ENCODE measurements at places on chromosomes 5 and 9.

DNA sequence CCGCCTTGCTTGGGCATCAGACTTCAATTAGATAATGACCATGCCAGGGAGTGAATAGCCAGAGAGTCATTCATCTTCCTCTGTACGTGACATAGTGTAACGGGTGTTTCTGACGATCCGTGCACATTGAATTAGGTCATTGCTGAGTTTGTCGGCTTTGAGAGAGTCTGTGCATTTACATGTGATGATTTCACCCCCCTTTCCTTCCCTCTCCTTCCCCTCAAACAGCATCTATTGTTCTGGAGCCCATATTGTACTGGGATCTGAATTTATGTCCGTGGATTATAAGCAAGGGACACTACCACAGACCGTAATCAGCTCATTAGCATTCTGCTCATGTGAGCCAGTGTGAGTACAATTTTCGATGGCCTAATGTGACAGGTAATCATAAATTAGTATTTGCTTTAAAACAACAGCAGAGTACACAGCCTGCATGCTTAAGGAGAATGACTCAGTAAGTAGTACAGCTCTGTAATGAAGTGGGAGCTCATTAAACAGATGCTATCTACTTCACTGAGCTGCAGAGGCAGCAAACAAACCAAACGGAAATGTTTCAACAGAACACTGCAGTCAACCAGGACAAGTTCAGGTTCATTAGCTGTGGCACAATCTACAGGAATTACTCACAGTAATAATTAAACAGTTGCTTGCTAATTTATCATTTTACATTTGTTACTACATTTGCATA, 302.1 kb downstream of the CSNK1G3 start:
- no peak for DNase-seq

- no peak for DNase-seq
These were observed 17.7 kb downstream of the MARVELD2 start for GRCh38 chr5:69432412-69433206.

DNA sequence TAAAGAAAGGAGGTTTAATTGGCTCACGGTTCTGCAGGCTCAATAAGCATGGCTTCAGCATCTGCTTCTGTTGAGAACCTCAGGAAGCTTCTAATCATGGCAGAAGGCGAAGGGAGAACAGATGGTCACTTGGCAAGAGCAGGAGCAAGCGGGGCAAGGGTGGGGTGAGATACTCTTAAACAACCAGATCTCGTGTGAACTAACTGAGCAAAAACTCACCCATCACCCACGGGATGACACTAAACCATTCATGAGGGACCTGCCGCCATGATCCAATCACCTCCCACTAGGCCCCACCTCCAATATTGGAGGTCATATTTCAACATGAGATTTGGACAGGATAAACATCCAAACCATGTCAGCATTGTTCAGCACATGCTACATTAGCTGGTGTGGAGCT, 89.1 kb upstream of the HAND1 start:
- DNase-seq = no peak

DNA sequence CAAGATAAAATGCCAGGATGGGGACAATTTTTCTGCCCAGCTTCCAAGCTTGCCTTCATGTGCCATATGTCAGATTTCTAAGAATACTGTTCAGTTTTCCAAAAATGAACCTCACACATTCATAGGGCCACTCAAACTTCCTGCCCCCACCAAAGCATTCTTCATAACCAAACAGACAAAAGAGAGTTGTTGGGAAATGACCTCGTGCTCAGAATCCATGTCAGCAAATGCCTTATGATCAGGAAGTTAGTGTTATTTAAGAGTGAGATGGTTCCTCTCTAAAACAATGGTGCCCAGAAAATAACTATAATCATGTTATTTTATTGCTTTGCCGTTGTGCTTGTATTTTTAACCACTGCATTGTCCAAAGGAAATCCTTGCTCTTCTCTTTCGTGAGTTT, 208.2 kb downstream of the ZNF608 start:
- DNase-seq = no peak

DNA sequence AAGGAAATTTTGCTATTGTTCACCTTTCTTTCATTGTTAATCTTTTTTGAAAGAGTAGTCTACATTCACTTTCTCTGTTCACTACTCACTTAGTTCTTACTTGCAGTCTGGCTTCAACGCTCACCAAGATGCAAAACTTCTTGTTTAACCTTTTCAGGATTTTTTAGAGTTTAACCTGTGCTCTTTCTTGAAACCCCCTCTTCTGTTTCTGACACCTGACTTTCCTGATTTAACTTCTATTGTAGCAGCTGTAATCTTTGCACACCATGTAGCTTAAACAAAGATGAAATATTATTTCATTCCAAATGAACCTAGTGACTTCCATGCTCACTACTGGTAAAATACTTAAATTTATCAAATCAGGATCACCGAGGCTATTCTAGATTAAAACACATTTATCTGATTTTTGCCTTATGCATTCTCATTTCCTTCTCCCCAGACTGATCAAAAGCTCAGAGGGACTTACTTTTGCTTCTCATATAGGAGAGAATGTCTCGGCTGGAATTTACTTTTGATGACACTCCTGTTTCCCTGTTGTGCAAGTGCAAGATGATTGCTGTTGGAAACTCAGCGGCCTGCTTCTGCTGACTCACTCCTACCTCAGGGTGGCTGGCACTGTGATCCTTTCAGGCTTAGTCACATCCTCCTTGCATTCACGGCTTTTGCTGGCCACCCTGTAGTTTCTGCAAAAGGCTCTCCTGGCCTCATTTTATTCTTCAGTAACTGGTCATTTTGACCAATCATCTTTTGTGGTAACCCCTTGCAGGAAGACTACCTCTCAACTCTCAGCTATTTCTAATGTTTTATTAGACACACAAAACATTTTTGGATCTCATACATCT, 109.3 kb upstream of the IFNE start:
- DNase-seq = peak; percentile 26

- no peak for DNase-seq
These were observed 181.1 kb downstream of the PTTG1 start for GRCh38 chr5:160602744-160603143.

GRCh38 chr9:69036309-69036708, 757 bp downstream of the FXN start:
- DNase-seq = peak; percentile 69

DNA sequence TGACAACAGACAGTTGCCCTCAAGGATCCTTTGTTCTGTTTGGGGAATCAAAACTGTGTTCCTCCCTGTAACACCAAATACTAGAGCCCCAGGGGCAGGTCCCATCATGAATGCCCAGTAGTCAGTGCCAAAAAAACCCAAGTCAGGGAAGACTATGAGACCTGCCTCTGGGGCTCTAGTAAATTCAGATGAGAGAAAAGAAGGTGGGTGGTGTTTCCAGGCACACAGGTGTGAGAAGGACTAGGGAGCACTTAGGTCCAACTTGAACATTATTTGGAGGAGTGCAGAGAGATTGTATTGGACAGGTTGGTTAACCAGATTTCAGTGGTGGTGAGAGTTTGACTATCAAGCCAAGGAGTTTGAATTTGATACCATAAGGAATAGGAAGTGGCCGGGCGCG, 52.0 kb downstream of the SLC22A5 start:
- no peak for DNase-seq

DNA sequence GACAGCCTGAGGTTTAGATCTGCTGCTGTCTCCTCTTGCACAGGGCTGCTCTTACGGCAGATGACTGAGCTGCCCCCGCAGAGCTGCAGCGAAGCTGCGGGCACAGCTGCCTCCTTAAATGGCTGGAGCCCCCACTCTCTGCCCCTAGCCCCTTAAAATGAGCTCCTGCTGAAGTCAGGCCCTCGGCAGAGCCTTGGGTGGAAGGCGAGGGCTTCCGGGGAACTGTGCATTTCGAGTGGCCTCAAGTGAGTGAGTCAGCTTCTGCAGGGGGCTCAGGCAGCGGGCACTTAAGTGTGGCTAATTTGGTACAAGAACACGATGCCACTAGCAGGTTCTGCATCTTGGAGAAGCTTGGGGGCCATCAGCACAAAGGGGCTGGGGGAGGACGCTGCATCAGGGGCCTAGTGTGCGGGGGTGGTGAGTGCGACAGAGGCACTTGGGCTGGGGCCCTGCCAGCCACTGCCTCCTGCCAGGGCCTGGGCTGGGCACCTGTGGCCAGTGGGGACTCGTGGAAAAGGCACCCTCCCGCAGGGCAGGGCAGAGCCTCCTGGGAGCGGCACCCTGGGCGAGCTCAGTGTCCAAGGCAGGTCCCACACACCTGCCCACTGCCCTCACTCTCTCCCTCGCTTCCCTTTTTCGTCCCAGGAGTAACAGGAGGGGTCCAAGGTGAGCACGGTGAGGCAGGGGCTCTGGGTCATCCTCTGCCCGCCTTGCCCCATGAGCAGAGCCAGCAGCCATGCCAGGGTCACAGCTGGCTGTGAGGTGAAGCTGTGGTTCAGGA, 28.8 kb upstream of the RNU6ATAC start:
- peak; percentile 26 for DNase-seq

- no peak for DNase-seq
These were observed 56.9 kb downstream of the MACIR start for GRCh38 chr5:103315455-103315854.

DNA sequence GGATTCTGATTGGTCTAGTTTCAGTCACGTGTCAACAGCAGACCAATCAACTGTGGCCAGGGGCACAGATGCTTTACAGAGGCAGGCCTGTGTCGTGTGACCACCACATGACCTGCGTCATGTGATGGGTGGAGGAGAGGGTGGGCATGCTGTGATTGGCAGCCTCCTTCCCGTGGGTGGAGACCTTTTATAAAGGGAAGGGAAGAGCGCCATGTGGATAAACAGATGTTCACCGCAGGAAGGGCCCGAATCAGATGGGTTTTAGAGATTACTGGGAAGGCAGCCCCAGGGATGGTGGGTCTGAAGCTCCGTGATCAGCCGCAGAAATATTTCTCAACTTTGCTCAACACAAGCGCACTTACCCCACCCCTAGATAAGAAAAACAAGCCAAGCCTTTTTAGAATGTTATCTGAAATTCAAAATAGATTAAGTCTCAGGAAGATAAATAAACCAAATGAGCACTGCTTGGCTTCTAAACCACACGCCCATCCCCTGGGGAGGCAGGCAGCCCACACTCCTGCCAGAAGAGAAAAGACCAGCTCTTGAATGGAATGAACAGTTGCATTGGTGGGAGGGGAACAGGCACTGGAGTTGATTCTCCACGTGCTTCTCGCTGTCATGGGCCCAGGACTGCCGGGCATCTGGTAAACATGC, 43.6 kb downstream of the ROPN1L start:
- DNase-seq = peak; percentile 85

GRCh38 chr9:78559449-78559885, 262.5 kb downstream of the PSAT1 start:
- DNase-seq = no peak

DNA sequence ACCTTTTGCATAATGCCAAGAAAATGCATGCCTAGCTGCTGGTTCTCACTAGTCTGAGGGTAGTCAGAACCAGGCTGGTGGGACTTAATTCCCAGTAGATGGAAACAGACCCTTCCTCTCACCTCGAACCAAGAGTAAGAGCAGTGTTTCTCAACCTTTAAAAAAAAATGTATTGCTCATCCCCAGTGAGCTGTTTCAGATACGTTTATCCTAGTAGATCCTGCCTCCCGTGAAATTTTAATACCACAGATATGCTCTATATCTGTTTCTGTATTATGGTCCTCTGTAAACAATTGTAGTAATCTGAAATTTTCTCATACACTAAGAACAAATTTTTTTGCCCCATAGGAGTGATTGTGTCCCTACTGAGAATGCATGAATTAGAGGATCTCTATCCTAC, 86.2 kb downstream of the TEK start:
- no peak for DNase-seq

DNA sequence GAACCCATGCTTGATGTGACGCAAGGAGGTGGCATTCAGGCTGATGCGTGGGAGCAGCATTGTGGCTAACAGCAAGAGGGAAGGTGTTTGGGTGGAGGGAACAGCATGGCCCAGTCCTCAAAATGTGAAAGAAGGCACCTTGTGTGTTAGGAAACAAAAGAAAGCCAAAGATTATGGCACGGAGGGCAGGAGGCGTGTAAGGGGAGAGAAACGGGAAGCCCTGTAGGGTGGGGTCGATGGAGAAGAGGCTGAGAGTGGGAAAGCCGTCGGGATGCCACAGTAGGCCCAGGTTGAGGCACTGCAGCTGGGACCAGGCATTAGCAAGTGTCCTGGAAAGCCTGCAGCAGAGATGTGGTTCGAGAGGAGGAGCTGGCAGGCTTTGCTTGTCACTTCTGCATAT, 241.1 kb downstream of the GADD45G start:
- DNase-seq = no peak

DNA sequence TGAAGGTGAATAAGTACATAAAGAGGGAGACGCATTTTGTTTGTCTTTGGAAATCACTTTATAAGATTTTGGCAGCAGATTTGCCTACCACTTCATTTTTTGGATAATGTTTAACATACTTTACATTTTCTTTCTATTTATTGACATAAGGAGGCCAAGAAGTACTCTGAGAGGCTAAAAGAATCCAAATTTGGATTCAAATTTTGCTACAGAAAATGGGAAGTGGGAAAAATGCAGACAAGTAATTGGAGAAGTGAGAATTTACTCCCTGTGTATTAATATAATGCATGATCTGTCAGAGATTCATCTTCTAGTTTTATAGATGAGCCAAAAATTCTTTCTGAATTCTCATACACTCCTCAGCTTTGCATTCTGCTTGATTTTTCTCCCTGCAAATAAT, 411.2 kb upstream of the CTNND2 start:
- no peak for DNase-seq

- no peak for DNase-seq
These were observed 60.3 kb downstream of the TMC1 start for GRCh38 chr9:72581694-72582093.

- DNase-seq = no peak
These were observed 892 bp upstream of the TNC start for GRCh38 chr9:115118879-115119218.

GRCh38 chr9:8436786-8437185, 637.2 kb upstream of the DMAC1 start:
- no peak for DNase-seq

DNA sequence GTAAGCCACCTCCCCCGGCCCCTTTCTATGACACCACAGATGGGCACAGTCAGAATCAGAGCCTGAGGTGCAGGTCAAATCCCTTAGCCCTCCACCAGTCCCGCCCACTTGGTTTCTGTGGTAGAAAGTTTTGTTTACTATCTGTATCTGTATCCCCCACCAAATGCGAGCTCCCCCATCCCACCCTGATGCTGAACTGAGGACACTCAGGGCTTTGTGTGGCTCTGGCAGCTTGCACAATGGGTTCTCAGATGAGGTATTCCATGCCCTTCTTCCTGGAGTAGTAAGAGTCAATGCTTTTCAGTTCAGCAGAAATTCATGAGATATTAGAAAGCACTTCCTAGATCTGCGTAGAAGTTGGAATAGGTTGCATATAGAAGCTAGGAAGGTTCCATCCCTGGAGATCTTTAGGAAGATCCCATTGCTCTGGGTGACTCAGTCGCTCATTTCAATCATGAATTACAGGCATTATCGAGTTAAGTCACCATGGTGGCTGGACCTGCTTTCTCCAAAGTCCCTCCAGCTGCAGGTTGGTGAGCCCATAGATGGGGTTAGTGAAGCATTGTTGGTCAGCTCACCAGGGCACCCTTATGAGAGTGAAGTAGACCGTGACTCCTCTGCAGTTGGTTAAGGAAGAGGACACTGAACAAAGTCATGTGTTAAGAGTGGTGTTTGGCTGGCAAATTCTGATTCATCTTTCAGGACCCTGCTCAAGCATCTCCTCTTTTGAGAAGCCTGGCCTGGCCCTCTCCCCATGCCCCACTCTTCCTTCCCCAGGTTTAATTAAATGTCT, 10.6 kb upstream of the KCNIP1 start:
- DNase-seq = no peak

All from H7 (cell line).